NB4 (cell line): ENCODE measurements at places on chromosomes 13 and 19.

DNA sequence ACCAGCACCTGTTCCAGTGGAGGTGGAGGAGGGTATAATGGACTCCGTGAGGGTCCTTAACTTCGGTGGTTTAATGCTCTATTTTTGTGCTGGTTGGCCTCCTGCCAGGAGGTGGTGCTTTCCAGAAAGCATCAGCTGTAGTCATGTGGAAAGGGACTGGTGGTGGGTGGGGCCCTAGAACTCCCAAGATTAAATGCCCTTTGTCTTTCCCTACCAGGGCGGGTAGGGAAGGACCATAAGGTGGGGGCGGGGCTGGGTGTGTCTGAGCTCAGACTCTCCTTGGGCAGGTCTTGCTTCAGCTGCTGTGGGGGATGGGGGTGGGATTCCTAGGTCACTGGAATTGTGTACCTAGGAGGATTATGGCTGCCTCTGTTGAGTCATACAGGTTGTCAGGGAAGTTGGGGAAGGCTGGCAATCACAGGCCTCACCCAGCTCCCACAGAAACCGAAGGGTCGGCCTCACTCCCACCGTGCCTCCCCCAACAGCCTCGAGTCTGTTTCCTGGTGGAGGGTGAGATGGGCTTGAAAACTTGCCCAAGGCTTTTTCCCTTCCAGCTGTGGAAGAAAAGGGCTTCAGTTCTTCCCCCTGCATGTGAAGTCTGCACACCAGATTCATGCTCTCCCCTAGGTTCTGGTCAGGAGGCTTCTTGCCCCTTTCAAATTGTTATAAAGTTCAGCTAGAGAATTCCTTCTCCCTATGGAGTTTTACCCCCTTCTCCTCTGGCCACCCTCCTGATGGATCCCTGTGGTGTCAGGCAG, 60.3 kb upstream of the CLDN10 start:
- no peak for DNase-seq

DNA sequence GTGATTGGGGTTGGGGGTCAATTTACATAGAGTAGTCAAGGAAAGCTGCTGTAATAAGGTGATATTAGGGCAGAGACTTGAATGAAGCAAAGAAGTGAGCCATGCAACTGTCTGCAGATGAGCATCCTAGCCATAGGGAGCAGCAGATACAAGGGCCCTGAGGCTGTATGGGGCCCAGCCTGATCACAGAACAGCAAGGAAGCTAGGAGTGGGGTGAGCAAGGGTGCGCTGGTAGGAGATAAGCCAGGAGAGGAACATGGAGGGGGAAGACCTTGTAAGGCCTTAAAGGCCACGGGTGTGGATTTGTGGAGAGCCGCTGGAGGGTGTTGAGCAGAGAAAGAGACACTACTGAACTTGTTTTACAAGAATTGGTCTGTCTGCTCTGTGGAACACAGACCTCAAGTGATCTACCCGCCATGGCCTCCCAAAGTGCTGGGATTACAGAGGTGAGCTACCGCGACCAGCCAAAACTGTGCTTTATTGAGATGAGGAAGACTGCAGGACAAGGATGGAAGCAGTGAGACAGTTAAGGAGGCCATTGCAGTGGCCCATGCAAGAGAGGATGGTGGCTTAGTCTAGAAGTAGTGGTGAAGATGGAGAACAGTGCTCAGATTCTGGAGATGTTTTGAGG, 93.0 kb downstream of the ZAR1L start:
- no peak for DNase-seq

GRCh38 chr13:69737129-69737935, 370.3 kb upstream of the ATXN8OS start:
- DNase-seq: no peak

GRCh38 chr19:16042533-16043085, 33.7 kb upstream of the TPM4 start:
- no peak for DNase-seq

- peak; percentile 66 for DNase-seq
These were observed 51.3 kb downstream of the CELF5 start for GRCh38 chr19:3275583-3276340.

DNA sequence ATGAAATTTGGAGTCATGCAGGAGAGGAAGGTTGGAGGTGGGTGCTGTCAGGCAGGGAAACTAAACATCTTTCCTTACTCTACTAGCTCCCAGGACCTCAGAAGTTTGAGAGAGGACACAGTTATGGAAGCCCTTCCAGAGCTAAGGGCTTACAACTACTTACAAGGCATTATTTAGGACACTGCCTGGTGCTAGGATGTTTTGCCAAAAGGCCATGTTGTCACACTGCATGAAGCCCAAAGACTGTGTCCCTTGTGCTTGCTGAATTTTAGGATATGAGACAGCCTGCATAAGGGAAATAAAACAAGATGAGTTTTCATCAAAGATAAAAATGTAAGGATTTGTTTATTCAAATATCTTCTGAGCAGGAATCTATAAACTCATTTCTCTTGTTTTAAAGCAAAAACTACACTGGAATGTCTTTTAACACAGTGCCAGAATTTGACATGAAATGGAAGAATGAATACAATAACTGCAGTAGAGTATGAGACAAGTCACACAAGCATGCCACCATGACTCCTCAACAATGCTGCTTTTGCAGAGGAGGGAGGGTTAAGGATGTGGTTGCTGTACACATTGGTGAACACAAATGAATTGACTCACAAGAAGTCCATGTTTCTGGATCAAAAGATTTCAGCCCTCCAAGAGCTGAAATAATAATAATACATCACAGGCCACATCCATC, 258.4 kb downstream of the SPRY2 start:
- DNase-seq: no peak

GRCh38 chr13:102569488-102569887, 27.3 kb upstream of the TPP2 start:
- DNase-seq: no peak

DNA sequence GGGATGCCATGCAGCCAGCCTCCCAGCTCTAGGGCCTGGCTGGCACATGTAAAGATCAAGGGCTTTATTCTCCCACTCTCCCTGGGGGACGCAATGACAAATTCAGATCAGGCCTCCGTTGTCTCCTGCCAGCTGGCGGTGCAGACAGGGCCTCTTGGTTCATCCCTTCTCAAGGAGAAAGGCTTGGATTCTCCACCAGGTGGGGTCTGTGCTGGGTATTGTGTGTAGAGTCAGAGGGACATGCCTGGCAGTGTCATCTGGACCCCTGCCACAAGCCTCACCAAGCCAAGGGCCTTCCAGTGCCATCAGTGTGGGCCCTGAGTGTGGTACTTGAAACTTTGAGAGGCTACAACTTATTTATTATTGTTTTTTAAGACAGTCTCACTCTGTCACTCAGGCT, 8.4 kb upstream of the PTPRS start:
- no peak for DNase-seq

DNA sequence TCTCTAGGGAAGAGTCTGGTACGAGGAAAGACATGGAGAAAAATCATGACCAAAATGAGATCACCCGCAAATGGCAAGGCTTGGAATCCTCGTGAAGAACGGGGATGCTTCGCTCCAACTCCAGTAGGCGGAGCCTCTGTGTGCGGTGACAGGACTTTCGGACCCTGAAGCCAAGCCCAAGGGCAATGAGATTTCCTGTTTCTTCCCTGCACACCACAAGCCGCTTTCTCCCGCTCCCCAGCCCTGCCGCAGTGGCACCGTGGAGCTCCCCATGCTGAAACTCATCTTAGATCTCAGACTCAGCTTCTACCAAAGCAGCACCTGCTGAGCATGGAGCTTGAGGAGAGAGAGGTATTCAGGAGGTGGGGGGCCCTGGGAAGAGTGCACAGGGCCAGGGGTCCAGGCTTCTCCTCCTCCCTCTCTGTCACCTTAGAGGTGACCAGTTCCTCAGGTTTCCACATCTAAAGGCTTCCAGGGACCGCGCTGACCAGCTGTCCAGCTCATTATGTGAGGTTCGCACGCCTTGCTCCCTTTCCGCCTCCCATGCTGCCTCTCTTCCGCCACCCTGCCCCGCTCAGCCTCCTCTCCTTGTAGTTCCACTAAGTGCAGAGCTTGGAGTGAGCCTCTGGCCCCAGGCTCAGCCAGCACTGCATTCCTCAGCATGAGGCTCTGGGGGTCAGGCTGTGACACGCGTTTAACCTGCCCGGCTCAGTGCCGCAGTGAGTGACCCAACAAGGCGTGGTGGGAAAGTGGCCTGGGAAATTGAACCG, 153.8 kb upstream of the SOX1 start:
- no peak for DNase-seq

- DNase-seq: no peak
These were observed 2.6 kb downstream of the PTPRS start for GRCh38 chr19:5337708-5338655.

GRCh38 chr19:4449022-4449638, 8.5 kb downstream of the UBXN6 start:
- DNase-seq: no peak

GRCh38 chr19:661427-662196, 1.4 kb downstream of the RNF126 start:
- peak; percentile 54 for DNase-seq

DNA sequence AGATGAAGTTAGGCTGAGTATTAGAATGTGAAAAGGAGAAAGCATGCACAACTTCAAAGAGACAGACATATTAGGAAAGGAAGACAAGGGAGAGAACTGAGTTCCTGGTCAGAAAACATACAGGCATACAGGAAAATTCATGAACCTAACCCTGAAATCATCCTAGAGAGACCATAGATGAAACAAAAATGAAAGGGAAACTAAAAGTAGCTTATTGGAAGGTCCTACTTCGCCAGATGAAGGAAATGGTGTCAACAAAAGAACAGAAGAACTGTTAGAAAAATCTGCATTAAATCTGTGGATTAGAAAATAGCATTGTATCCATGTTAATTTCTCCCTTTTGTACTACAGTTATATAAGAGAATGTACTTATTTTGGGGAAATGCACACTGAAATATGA, 169.0 kb upstream of the UFM1 start:
- DNase-seq: no peak

DNA sequence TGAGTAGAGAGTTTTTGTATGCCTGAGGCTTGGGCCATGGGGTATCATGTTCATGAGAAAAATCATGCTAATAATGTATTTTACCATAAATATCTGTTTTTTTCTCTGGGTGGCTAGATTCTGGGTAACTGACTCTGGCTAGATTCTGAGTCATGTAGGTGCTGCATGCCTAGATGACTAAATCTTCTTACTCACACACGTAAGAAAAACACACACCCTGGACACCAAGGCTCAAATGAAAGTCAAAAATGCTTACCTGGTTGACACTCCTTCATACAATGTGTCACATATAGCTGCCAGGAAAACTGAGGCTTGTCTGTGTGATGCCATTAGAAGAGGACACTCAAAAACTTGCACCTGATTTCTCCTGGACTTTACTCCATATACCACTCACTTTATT, 597.4 kb upstream of the SLITRK1 start:
- DNase-seq: no peak

DNA sequence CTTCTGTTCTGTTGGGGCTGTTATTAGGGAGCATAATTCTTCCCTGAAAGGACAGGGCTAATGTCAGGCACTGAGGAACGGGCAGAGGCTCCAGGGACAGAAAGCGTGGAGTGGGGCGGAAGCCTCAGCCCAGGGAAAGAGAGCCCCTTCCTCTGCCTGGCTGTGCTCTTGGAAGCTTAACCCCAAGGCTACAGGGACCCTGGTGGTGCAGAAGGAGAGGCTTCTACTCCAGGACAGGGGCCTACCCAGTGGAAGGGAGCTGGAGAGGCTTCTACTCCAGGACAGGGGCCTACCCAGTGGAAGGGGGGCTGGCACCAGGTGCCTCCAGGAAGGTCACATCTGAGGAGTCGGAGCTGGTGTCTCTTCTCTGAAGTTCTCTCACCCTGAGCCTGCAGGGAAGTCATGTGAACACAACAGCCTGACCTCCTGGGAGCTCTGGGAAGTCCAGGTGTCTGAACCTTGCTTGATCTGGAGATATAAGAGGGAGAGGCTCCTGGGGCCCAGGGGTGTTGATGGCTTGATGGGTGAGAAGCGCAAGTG, 159.5 kb upstream of the SOX1 start:
- no peak for DNase-seq

- DNase-seq: no peak
These were observed 26.6 kb downstream of the SIGLEC7 start for GRCh38 chr19:51168564-51169282.

GRCh38 chr13:31264151-31264550, 64.4 kb downstream of the B3GLCT start:
- DNase-seq: no peak

- DNase-seq: no peak
These were observed 135.4 kb upstream of the GPR12 start for GRCh38 chr13:26895808-26896466.

GRCh38 chr19:2246801-2247361, 2.2 kb upstream of the AMH start:
- no peak for DNase-seq
